ENCODE measurements at places on chromosomes 12 and 14.

DNA sequence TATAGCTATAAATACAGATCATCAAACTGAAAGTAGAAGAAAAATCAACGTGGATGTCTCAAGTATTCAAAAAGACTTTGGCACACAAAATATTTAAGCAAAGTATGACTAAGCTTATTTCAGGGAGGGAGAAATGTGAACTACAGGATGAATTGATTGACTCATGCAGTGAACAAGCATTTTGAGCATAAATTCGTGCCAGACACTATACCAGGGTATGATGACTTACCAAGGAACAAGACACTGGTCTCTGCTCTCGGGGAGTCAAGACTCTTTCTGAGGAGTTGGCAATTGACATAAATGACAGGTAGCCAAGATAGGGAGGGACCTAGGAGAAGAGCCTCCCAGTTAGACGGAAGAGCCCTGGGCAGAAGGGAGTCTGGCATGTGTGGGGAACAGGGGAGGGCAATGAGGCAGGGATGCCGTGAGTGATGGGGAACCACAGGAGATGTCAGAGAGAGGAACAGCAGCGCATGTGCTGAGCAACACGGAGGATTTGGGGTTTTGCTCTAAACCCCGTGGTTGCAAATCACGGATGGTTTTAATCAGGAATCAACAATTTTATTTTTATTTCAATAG, 115.2 kb downstream of the TMEM132D start:
- DNase-seq: no peak

DNA sequence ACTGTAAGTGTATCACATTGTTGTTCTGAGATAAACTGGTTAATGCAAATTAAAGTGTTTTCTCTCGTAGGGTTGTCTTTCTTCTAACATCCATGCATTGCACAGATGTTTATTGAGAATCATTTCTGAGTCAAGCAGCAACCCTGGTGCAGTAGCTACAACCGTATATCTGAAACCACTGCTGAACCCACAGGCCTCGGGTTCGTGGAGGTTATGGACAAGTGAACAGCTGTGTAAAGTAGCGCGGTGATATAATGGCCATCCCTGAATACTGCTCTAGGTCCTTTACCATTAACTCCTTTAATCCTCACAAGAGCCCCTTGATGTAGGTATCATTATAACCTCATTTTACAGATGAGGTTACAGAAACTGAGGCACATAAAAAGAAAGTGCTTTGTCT, 486.1 kb upstream of the TMEM132C start:
- no peak for DNase-seq

- DNase-seq: no peak
Measured at GRCh38 chr12:9509464-9510161, 98.1 kb downstream of the KLRB1 start.

DNA sequence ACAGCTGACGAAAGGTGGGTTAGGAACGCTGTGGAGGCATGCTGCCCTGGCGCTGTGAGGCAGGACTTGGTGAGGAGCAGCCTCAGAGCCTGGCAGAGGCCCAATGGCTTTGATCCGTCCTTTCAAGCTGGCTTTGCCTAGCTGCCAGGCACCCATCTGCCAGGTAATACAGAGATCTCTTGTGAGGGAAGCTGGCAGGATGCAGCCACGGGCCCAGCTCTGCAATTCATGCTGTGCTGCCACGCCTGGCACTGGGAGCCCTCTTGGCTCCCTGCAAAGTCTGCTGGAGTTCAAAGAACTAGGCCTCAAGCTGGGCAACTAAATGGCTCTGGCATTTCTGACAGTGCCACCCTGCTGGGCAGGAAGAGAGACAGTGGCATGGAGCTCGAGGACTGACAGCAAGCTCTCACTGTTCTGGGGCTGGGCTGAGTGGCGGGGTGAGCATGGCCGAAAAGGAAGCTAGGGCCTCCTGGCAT, 18.7 kb downstream of the IQSEC3 start:
- DNase-seq: no peak

Data from CD4-positive, alpha-beta T cell treated with Interferon gamma for 1 hour (primary cell).